ENCODE measurements at places on chromosomes 13 and 19.
A peak's percentile ranks its signal among the peaks of the same experiment; 100 is the strongest.

DNA sequence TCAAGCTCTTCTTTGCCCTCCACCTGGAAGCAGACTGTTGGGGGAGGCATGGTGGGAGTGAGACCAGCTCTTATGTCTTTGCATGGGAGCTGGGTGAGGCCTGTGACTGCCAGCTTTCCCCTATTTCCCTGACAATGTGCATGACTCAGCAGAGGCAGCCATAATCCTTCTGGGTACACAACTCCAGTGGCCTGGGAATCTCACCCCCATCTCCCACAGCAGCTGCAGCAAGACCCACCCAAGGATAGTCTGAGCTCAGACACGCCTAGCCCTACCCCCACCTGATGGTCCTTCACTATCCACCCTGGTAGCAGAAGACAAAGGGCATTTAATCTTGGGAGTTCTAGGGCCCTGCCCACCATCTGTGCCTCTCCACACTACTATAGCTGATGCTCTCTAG lies 41.4 kb upstream of the FGF14 start:
- DNase-seq: no peak

DNA sequence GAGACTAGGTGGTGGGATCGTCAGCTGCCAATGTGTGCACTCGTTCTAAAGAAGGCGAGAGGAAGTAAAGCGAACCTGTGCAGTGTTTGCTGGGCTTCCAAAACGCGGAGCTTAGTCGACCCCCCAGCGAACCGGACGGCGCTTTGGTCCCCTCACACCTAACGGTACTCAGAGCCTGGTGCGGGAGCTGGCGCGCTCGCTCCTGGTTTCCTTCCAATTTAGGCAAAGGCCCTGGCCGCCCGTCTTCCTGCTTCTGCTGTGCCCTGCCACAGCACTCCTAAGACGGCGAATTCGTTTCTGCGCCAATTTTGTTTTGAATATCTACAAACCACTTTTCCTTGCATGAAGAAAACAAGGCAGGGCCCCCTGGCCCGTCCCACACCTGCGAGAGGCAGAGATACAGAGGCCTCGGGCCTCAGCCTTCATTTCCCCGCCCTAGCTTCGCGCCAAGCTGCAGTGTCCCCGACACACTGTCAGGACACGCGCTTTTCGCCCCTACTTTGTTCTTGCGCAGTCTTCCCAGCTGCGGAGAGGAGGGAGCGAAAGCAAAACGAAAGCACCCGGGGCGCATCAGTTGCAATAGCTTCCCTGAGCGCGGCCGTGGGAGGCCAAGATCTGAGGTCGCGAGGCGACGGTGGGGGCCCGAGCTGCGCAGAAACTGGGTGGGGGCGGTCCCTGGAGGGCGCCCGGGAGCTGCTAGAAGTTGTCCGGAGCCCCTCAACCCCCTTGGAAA lies 111.9 kb downstream of the KCNRG start:
- DNase-seq: peak; percentile 44

GRCh38 chr19:18046059-18046718 lies 38.2 kb downstream of the ARRDC2 start:
- no peak for DNase-seq

DNA sequence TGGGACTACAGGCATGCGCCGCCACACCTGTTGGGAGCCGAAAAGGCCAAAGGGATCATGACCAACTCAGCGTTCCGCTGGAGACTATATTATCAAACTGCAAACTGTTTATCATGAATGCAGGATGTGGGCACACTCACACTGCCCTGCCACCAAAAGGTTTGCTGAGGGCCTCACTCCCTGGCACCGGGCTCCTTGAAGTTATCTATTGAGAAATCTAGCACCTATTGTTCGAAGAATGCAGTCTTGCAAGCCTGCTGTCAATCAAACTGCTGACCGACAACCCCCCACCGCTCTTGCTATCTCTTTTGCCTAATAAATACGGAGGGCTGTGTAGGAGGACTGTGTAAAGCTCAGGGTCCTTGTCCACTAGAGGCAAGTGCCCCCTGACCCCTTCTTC lies 5.2 kb upstream of the ZNF836 start:
- DNase-seq: no peak

- DNase-seq: no peak
Measured at GRCh38 chr13:110316196-110316595, 9.1 kb downstream of the COL4A2 start.

- peak; percentile 75 for DNase-seq
Measured at GRCh38 chr19:55305491-55305890, 19.6 kb downstream of the TMEM150B start.

DNA sequence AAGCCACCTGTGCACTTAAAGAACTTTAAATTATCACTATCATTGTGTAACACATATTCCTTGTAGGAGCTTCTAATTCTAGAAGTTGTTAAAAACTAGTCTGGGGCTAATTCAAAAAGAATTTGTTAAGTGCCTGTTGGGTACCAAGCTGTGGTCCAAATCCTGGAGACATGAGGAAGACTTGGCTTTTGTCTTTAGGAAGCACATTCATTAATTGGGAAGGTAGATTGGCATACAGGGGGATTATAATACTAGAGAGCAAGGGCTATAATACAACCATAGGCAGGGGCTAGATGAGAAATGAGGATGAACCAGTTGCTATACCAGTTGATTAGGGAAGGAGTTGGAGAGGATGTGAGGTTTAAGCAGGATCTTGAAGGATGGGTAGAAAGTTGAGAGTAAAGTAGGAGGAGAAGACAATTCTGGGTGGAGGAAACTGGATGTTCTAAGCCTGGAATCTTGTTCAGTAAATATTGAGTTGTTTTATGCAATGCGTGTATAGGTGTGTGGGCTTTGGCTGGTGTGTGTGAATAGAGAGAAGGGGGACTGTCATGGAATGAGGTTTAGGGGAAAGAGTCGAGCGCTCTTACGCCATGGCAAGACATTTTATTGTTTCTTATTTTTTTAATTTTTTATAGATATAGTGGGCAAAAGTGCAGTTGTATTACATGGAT lies 350.1 kb downstream of the GPC5 start:
- no peak for DNase-seq

Measured in WTC11 (cell line).